Eye (tissue), 1 donor: ENCODE measurements at places on chromosomes 13 and 19.

DNA sequence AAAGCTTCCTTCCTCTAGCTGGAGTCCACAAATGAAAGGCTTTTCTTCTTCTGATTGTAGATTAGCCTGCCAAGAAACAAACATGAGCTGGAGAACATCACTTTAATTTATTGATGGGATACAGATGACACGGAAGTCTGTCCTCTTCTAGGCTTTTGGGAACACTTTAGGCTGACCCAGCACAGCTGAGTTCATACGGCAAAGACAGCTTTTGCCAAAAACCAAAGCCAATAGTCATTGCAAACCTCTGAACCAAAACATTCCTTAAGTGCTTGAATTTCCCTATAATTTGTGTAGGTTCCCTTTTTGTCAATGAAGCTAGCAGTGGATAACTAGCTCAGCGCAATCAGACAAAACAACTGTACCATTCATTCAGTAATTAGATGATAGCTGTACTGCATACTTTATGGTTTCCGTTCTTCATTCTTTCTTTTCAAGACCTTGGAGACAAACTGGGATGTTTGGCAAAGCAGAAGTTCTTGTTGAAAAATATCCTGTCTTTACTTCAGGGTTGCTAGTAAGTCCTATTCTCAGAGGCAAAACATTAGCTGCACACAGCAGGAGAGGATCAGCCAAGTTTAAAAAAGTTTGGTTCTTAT is 95.7 kb upstream of the SPRY2 start:
- DNase-seq: peak; percentile 72

GRCh38 chr19:42397263-42398166 is 7.4 kb upstream of the CNFN start:
- no peak for DNase-seq

GRCh38 chr13:102830646-102831045 is 15.2 kb upstream of the ERCC5 start:
- no peak for DNase-seq

GRCh38 chr13:40534456-40534855 is 132.0 kb downstream of the FOXO1 start:
- no peak for DNase-seq

GRCh38 chr19:40605216-40605971 is 4.2 kb downstream of the LTBP4 start:
- peak; percentile 74 for DNase-seq

- no peak for DNase-seq
Observed at GRCh38 chr19:35942235-35942634, 6.1 kb downstream of the LRFN3 start.

DNA sequence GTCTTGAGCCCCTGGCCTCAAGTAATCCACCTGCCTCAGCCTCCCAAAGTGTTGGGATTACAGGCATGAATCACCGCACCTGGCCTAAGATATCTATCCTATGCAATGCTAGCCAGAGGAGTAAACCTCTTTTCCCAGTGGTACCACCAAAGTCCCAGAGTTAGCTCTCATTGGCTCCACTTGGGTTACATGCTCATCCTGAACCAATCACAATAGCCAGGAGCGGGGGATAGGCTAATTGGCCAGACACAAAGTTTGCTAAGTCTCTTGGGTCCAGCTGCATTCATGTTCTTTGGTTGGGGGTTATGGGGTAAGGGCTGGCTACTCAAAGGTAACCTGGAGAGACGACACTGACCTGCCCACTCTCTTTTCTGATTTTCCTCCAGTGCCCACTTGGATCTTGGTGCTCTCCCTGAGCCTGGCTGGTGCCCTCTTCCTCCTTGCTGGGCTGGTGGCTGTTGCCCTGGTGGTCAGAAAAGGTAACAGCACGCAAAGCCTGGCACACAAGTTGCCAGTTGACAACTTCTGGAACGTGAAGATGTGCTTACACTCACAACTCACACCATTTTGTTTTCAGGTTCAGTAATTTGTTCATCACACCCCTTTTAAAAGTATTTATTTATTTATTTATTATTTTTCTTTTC is 7.8 kb downstream of the C19orf38 start:
- no peak for DNase-seq

- DNase-seq: peak; percentile 72
Observed at GRCh38 chr13:73060251-73061160, 1.7 kb downstream of the KLF5 start.

- DNase-seq: no peak
Observed at GRCh38 chr13:83423381-83423780, 458.9 kb downstream of the SLITRK1 start.

DNA sequence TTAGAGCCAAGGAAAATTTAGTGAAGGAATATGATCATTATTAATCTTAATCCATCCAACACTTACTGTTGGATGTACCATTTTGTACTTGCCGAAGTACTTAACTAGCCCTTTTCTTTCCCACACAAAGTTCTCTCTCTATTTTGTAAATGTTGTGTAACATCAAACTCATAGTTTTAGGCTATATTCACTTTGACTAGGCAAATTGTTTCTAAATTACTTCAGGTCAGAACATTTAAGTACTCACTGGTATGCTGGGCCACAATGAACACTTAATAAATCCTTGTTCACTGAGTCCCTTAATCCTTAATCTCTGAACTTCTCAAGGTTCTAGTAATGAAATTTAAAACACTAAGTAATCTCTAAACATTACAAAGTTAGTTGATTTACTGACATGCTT is 49.3 kb upstream of the EEF1AKMT1 start:
- DNase-seq: no peak

GRCh38 chr13:102680842-102681740 is 13.8 kb downstream of the METTL21C start:
- no peak for DNase-seq

DNA sequence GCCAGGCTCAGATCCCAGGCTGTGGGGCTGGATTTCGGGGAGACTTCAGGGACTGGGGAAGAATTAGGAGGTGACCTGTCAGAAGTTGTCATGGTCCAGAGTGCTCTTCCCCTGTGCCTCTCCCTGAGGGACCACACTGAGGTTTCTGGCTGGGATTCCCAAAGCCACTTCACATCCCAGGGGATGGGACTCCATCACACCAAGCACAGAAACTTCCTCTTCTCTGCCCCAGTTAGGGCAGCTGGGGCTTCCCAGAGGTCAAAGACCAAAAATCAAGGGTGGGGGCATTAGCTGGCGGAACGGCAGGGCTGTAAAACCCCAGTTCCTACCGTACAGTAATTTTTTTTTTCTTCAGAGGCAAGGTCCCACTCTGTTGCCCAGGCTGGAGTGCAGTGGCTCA is 7.4 kb downstream of the FCER2 start:
- no peak for DNase-seq

DNA sequence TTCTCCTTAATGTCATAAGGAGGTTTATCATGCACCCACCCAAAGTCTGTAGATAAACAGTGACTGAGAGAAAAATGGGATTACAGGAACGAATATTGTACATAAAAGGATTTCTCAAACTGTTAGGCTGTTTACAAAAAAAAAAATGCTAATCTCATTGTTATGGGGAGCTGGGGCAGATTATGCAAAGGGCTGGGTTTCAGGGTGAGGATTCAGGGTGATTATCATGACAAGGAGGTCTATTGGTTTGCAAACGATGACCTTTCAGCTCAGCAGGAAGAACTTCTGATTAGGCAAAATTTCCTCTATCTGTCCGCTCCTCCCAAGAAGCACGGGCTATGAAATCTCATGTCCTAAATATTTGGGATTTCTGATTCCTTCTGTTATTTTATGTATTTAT is 41.4 kb downstream of the NLRP12 start:
- no peak for DNase-seq
